ENCODE measurements at places on chromosomes 16 and 17.

GRCh38 chr16:86573646-86574508 is 4.5 kb upstream of the FOXL1 start:
- DNase-seq = no peak

- DNase-seq = no peak
Observed at GRCh38 chr16:19850131-19850817, 34.4 kb downstream of the GPRC5B start.

- no peak for DNase-seq
Observed at GRCh38 chr16:48870141-48870540, 260.2 kb upstream of the N4BP1 start.

GRCh38 chr16:73050201-73051099 is 2.5 kb upstream of the ZFHX3 start:
- peak; percentile 61 for DNase-seq

DNA sequence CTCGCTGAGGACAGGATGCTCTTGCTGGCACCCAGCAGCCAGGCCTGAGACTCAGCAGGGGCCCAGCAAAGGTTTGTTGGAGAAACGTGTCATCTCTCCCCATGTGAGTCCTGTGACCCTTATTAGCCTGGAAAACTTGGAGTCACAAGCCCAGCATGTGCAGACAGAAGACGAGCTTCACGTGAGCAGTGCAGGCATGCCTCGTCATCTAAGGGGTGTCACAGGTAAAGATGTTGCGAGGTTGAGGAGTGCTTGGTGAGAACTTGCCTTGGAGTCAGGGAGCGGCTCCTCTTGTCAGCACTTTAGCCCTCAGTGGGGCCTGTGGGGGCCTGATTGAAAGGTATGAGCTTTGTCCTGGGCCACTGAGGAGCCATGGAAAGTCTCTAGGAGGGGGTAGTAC is 2.1 kb upstream of the CTRL start:
- no peak for DNase-seq

GRCh38 chr17:71432378-71433315 is 688.2 kb upstream of the SOX9 start:
- DNase-seq = no peak

DNA sequence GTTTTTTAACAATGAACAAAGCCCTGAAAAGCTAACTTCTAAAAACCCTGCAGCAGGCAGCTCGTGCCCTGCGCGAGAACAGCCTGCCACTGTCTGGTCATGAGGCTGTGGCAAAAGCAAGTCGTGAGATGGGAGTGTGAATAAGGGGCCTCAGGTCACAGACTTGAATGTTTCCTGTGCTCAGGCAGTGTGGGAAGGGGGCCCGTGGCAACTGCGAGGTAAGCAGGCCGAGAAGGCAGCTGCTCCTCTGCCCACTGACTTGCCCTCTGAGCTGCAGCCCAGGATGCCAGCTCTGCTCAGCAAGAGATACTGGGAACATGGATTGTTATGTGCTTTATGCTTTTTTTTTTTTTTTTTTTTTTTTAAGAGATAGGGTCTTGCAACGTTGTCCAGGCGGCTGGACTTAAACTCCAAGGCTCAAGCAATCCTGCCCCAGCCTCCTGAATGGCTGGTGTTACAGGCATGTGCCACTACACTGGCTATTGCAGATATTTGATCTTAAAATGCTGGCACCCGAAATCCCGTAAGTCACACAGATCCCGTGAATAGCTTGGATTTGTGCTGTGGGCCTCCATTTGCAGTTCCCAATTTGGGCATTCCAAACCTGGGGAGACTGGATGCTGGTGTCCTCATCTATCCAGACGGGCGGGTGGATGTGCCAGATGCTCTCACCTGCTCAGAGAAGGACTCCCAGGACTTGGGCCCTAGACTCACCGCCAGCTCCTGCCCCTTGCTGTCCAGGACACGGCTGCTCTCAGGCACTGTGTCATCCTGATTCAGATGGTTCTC is 44.0 kb downstream of the UBN1 start:
- no peak for DNase-seq

DNA sequence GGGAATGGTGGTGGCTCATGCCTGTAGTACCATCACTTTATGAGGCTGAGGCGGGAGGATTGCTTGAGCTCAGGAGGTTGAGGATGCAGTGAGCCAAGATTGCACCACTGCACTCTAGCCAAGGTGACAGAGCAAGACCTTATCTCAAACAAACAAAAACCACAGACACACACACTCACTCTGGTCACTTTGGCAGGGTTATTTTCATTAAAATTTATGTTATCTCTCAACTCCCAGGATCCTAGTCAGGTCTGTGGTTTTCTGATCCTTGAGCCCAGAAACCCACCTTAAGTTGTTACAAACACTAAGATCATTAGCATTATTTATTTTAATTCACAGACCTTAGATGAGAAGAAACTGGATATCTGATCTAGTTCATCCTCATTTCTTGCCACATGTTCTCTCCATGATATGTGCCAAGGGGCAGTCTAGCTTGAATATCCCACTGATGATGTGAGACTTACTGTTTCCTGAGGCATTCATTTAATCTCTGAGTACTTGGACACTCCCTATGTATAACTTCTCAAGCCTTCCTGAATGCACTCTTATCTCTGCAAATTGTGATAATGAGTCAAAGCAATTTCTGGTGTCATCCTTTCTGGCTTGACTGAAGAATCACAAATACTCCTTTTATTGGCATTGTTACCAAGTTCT is 9.6 kb downstream of the ABHD15 start:
- no peak for DNase-seq
